ENCODE measurements at places on chromosomes 12 and 14. TPM values are rescaled to one million over a fixed set of nuclear protein-coding genes. Genes with fewer than 3 reads are reported as not detected.
A peak's percentile ranks its signal among the peaks of the same experiment; 100 is the strongest.

Gene KCNA5
- 0.98 TPM for polyA plus RNA-seq

DNA sequence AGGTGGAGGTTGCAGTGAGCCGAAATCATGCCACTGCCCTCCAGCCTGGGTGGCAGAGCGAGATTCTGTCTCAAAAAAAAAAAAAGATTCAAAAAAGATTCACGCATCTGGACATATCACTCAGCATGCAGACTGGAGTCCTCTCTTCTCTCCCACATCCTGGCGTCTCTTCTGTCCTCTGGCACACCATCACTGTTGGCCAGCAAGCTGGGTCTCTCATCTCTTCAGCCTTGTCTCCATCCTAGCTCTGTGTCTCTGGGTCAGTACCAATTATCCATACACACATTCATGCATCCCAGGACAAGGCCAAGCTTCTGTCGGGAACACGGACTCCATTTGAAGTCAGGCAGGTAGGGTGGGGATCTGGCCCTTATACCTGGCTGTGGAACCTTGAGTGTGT is 105.5 kb upstream of the MAP1LC3B2 start:
- H3K27me3 ChIP-seq, result no peaks in the 10 kb centered on the region
- no peak for DNase-seq
- H3K27ac ChIP-seq, result no peak overlapping the region
- H3K4me1 ChIP-seq, result no peaks in the 10 kb centered on the region
- no peaks in the 10 kb centered on the region for H3K36me3 ChIP-seq
- H3K4me3 ChIP-seq, result no peak overlapping the region

GRCh38 chr12:55619354-55620138 is 17.1 kb upstream of the OR10P1 start:
- H3K27ac ChIP-seq, result no peak overlapping the region
- no peak overlapping the region for H3K4me3 ChIP-seq
- DNase-seq, result peak; percentile 40
- H3K27me3 ChIP-seq, result no peaks in the 10 kb centered on the region

DNA sequence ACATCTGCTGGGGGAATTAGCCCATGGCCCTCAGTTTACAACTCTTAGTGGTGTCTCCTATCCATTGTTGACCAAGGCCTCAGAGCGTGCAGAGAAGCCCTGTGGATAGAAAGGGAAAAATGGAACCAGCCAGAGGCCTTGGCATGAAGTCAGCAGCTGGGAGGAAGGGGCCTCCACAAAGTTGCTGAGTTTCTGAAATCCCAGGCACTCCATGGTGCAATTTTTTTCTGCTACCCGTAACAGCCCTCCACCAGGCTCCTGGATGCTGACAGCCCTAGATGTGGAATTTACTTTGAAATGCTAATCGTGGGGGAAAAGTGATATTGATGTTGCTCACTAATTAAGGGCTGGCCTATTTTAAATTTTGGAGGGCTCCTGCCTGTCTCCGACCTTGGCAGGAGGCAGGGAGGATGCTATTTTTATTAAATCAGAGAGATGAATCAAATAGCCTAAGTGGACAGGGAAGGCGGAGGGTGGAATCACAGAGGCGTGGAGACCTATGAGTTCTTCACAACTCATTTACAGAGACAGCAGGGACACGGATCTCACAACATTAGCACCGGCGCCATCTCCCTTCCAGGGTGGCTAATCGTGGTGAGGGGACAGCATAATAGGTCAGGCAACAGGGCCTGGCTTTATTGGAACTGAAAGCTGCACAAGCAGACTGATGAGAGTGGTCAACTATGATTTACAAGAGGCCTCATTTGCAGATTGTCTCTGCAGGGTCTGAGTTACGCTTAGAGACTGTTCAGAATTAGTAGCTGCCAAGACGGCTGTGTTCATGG is 99.8 kb upstream of the WSCD2 start:
- no peak overlapping the region for H3K4me3 ChIP-seq
- no peaks in the 10 kb centered on the region for H3K4me1 ChIP-seq

GRCh38 chr12:49089821-49090773 is 4.5 kb downstream of the DHH start:
- peaks cover 46% of the 10 kb centered on the region for H3K4me1 ChIP-seq
- no peak overlapping the region for H3K4me3 ChIP-seq
- no peaks in the 10 kb centered on the region for H3K36me3 ChIP-seq
- peaks cover 13% of the 10 kb centered on the region for H3K27me3 ChIP-seq
- DNase-seq, result peak; percentile 36

All from adrenal gland (tissue), 19 donors.